Esophagus squamous epithelium (tissue), 5 donors: ENCODE measurements at places on chromosomes 7 and 10. TPM values are rescaled to one million over a fixed set of nuclear protein-coding genes. Genes with fewer than 3 reads are reported as not detected.
A peak's percentile ranks its signal among the peaks of the same experiment; 100 is the strongest.

CNPY1 gene
- total RNA-seq, result not detected

JCAD gene
- 2.9 TPM for total RNA-seq

HKDC1 gene
- not detected for total RNA-seq

GRCh38 chr10:31977440-31978155 is 49.0 kb upstream of the ARHGAP12 start:
- no peak overlapping the region for H3K27ac ChIP-seq
- peaks cover 9% of the 10 kb centered on the region for H3K4me1 ChIP-seq

DNA sequence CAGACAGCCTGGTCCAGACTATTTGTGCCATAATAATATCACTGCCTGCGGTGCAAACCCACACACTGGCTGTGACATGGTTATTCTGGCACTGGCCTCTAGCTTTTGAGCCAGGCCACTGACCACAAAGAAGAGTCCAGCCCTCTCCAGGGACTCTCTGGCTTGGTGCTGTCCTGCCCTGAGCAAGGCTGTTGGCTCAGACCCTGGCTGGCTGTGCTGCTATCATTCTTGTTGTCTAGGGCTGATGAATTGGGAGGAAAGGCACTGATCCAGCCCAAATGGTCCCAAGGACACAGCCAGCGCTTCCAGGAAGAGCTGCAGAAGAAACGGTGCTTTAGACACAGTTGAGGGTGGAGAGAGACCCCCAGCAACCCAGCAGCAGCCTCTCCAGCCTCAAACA is 80.8 kb downstream of the TMEM130 start:
- H3K4me1 ChIP-seq, result no peaks in the 10 kb centered on the region
- H3K27ac ChIP-seq, result no peak overlapping the region
- no peaks in the 10 kb centered on the region for H3K36me3 ChIP-seq
- H3K27me3 ChIP-seq, result no peaks in the 10 kb centered on the region
- DNase-seq, result no peak

- no peaks in the 10 kb centered on the region for H3K36me3 ChIP-seq
- H3K4me3 ChIP-seq, result no peak overlapping the region
- no peaks in the 10 kb centered on the region for H3K27me3 ChIP-seq
- DNase-seq, result no peak
- H3K4me1 ChIP-seq, result no peaks in the 10 kb centered on the region
Measured at GRCh38 chr7:8134089-8134733, 127.8 kb downstream of the ICA1 start.

GRCh38 chr7:18414885-18415284 is 80.7 kb upstream of the HDAC9 start:
- no peak for DNase-seq
- H3K4me3 ChIP-seq, result no peak overlapping the region
- no peaks in the 10 kb centered on the region for H3K4me1 ChIP-seq
- no peak overlapping the region for H3K27ac ChIP-seq
- H3K27me3 ChIP-seq, result no peaks in the 10 kb centered on the region

DNA sequence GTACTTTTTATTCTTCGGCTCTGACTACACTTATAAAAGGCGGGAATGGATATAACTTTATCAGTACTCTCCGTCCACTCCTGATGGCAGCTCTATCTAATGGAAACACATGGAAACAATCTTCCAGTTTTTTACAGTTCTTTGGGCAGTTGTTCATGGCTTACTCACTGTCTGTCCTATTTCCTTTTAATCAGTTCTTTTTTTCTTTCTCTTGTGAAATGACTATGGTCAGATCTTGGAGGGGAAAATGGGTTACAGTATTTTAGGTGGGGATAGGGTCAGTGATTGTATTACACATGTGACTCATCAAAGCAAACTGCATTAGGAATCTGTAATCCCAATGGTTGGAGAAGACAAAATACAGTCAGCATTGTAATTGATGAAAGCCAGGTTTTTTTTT is 112.4 kb downstream of the BICC1 start:
- no peaks in the 10 kb centered on the region for H3K36me3 ChIP-seq
- no peak overlapping the region for H3K4me3 ChIP-seq
- no peak overlapping the region for H3K27ac ChIP-seq
- no peaks in the 10 kb centered on the region for H3K27me3 ChIP-seq

DNA sequence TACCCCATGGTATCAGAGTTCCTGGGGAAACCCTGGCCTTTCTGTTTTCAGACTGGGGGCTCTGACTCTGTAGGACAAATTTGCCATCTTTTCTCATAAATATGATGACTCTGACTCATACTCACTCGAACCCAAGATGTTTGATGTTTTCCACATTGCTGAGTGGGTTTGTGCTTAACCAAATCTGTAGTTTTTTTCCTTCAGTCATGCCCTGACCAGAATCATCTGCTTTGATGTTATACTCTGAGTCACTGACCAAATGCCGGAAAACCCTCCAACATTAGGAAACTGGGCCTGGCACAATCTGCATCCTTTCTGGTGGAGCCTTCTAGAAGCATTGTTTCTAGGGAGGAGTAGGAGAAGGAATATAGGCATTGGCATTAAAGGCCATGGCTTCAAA is 118.7 kb downstream of the C10orf105 start:
- H3K4me1 ChIP-seq, result peaks cover 19% of the 10 kb centered on the region
- H3K27ac ChIP-seq, result peak overlapping the region; percentile 71
- H3K27me3 ChIP-seq, result no peaks in the 10 kb centered on the region

DNA sequence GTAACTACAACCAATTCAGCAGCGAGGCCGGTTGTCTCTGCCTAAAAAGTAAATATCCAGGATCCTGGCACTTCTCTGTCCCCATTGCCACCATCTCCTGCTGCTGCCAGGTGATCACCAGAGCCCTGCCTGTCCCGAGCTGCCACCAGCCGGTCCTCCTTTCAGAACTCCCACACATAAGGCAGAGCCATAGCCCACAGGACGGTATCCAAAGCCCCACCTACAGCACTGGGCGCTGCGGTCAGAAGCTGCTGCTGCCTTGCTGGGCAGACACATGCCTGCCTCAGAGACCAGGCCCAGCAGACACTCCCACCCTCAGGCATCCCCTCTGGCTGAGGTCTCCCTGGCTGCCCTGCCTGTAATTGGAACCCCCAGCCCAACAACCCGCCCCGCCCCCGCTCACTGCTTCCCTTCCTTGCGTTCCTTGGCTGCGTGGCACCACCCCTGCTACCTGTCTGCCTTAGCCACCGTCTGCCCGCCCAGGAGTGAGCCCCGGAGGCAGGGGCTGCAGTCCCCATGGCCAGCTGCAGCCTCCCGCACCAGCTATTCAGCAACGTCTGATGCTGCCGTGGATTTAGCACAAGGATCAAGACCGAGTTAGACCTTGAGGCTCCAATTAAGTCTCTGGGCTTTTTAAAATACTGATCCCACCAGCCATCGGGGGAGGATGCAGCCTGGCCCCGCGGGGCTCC is 100.7 kb downstream of the CYTH3 start:
- no peak overlapping the region for H3K4me3 ChIP-seq
- H3K4me1 ChIP-seq, result no peaks in the 10 kb centered on the region
- no peaks in the 10 kb centered on the region for H3K36me3 ChIP-seq
- H3K27me3 ChIP-seq, result no peaks in the 10 kb centered on the region
- no peak overlapping the region for H3K27ac ChIP-seq
- no peak for DNase-seq

- H3K27ac ChIP-seq, result no peak overlapping the region
- H3K4me1 ChIP-seq, result no peaks in the 10 kb centered on the region
- DNase-seq, result no peak
- H3K4me3 ChIP-seq, result no peak overlapping the region
- H3K36me3 ChIP-seq, result no peaks in the 10 kb centered on the region
- H3K27me3 ChIP-seq, result no peaks in the 10 kb centered on the region
Measured at GRCh38 chr7:147498081-147498480, 1092.5 kb upstream of the C7orf33 start.
